Renal cortex interstitium (tissue), 15 donors: ENCODE measurements at places on chromosomes 4 and X. TPM values are rescaled to one million over a fixed set of nuclear protein-coding genes. Genes with fewer than 3 reads are reported as not detected.

Gene NR3C2
- 14.4 TPM for polyA plus RNA-seq

Gene CSN1S1
- polyA plus RNA-seq: not detected

Gene EGF
- polyA plus RNA-seq: 3.1 TPM

Gene ADH1A
- 1.8 TPM for polyA plus RNA-seq

Gene UGT2B7
- polyA plus RNA-seq: 79.4 TPM

Gene DGAT2L6
- not detected for polyA plus RNA-seq

Gene MPP1
- polyA plus RNA-seq: 42.1 TPM

Gene ARX
- polyA plus RNA-seq: not detected

Gene TRIM75
- polyA plus RNA-seq: 0.06 TPM

Gene TMEM156
- polyA plus RNA-seq: 3.0 TPM

Gene SLC30A9
- 116 TPM for polyA plus RNA-seq

Gene NEUROG2
- polyA plus RNA-seq: not detected

Gene ZFP42
- 1.3 TPM for polyA plus RNA-seq

Gene CLTRN
- polyA plus RNA-seq: 17.7 TPM

- no peak for DNase-seq
Observed at GRCh38 chrX:140440876-140441275, 64.0 kb downstream of the SOX3 start.

DNA sequence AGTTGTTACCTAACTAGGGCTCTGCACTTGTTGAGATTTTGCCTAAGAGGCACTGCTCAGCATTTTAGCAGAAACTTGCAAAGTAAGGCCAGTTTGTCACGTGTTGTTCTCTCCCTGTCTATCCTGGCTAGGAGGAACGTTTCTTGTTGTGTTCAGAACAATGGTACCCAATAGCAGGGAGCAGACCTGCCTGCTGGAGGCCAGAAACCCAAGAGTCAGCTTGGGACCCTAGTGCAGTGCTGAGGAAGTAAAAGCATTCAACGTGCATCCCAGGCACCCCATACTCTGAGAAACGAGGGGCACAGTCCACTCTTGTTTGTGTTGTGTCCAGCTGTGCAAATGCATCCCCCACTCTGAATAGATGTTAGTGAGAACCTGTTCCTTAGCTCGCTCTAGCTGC is 42.4 kb downstream of the SOD3 start:
- no peak for DNase-seq

DNA sequence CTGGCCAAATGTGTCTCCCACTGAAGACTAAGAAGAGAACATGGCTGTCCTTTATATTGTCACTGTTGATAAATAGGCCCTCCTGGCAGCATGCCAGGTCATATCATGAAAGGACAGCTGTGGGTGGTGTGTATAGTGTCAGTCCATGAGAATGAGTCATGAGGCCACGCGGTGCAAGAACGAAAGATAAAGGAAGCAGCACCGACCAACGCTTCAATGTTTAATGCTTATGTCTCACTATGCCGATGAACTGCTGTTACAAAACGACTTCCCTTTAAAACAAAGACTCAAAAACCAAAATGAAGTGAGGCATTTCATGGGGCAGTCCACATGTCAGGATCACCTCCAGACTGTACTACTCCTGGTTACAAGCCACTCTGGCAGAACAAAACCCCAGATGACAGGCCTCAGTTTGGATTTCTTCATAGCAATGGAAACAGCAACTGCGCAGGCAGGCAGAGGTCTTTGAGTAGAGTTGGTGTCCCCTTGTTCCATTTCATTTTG is 5.2 kb upstream of the TCEANC start:
- DNase-seq: no peak

DNA sequence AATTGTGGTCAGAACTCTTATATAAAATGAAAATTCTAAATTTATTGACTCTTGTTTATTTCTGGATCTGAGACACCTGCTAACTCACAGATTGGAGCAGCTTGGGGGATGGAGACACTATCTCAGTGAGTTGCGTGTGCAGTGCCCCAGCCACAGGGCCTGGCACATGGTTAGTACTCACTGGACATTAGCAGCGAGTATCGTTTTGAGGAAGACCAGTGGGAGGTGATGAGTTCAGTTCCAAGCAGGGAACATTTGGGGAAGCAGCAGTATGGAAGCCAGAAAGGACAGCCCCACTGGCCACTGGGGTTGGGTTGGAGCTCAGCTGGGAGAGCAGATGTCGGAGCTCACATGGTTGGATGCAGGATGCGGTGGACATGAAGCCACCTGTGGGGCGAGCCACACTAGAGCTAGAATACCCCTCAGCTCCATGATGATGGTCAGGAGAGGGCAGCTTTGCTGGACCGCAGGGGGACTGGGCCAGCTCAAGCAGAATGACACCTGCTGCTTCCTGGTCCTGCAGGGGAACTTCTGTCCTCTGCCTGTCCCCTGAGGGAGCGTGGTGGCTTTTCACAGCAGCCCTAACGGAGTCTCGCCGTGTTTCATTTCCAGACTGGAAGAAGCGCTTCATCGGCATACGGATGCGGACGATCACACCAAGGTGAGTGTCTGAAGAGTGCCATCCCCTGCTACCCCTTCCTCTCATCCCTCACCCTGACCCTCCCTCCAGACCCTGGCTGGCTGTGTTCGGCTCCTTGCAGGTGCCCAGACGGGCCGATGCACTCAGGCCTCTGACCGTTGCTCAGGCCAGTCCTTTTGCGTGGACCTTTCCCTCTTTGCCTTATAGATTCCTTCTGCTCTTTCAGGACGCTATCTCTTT is 32.5 kb downstream of the HTRA3 start:
- no peak for DNase-seq

DNA sequence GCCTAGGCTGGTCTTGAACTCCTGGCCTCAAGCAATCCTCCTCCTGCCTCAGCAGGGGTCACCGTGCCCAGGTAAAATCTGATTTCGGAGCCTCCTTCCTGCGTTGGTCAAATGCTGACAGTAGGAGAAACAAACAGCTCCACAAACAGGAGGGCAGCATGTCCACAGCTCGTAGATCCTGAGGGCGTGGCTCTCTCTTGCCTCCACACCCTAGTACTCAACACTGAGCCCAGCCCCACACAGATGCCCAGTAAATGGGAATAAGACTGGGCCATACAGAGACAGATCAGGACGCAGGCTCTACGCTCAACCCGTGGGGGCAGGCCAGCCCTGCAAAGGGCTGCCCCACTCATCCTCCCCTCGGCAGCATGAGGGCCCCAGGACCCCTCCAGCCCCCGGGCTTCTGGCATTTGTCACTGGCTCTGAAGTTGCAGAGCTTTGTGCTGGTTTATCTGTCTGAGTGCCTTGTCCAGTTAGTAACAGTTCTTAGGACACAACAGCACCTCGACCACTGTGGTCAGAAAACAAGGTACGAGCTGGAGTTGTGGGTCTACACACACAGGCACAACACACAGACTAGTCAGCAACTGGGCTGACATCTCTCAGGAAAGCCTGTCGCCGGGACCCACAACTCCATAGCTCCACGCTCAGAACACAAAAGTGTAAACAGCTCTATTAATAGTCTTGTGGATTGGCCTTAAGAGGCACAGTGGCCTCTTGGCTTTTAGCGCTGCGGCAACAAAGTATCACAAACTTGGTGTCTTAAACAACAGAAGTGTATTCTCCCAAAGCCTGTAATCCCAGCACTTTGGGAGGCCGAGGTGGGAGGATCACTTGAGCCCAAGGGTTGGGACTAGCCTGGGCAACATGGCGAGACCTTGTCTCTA is 5.2 kb downstream of the TNIP2 start:
- DNase-seq: no peak

- no peak for DNase-seq
Observed at GRCh38 chr4:76729980-76730379, 168.0 kb downstream of the SOWAHB start.

DNA sequence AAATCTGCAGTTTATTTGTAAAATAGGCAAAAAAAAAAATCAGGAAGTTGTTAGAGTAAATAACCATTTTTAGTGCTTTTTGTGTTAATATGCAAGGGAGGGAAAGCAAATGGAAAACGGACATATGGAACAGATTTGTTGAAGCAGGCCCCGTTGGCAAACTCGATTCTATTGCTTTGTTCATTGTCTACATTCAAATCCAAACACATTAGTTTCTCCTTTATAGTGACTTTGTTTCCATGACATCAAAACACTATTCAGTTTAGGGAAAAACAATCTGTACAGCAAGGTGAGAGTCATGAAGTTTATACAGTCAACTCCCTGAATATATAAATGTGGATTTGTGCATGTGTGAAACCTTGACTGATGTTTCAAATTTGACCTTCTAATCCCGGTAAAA is 142.2 kb downstream of the FAM47A start:
- DNase-seq: no peak

- no peak for DNase-seq
Observed at GRCh38 chrX:14355556-14355955, 173.8 kb upstream of the GLRA2 start.

GRCh38 chr4:148164557-148164956 is 277.7 kb downstream of the NR3C2 start:
- peak; percentile 51 for DNase-seq
